NCI-H2227 treated with DMSO at 0.1 percent for 48 hours (cell line): ENCODE measurements at places on chromosomes 7 and 10.

GRCh38 chr7:48255046-48255445, 83.8 kb downstream of the ABCA13 start:
- no peak for DNase-seq

GRCh38 chr7:12066004-12066403, 145.1 kb upstream of the TMEM106B start:
- DNase-seq = no peak

GRCh38 chr10:60572511-60573194, 183.0 kb upstream of the ANK3 start:
- DNase-seq = peak; percentile 69

DNA sequence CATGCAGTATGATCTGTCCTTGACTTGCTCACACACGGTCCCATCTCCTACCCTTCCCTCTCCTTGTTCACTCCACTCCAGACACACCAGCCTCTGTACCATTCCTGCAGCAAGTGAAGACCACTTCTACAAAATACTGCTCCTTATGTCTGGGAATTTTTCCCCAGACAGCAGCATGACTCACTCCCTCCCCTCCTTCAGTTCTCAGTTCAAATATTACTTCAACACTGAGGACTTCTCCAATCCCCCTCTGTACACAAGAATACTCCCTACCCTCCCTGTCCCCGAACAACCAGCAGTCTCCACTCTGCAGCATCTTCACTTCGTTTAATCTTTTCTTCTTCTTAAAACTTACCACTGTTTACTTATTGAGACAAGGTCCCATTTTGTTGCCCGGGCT, 474.0 kb downstream of the GPAM start:
- no peak for DNase-seq

- no peak for DNase-seq
Observed at GRCh38 chr7:129993275-129993674, 40.5 kb upstream of the UBE2H start.

DNA sequence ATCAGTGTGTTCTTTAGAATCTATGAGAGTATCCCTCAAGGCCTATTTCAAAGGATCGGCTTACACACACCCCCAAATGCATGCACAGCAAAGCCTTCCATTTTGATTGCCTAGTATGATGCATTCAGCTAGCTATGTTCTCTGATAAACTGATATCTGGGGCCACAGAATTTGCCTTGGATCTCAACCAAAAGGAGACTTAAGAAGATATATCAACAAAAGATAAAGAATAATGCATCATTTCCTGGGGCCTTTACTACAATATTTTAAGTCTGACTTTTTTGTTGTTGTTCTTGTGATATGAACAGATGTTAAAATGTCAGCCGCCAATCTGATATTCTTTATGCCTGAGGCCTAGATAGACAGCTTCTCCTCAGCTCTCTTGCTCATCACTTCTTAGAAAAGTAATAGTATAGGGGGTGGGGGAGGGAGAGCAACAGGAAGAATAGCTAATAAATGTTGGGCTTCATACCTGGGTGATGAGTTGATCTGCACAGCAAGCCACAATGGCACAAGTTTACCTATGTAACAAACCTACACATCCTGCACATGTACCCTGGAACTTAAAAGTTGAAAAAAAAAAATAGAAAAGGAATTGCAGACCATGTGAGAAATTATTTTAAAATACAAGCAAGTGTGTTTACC, 792.9 kb upstream of the GHITM start:
- DNase-seq = no peak

DNA sequence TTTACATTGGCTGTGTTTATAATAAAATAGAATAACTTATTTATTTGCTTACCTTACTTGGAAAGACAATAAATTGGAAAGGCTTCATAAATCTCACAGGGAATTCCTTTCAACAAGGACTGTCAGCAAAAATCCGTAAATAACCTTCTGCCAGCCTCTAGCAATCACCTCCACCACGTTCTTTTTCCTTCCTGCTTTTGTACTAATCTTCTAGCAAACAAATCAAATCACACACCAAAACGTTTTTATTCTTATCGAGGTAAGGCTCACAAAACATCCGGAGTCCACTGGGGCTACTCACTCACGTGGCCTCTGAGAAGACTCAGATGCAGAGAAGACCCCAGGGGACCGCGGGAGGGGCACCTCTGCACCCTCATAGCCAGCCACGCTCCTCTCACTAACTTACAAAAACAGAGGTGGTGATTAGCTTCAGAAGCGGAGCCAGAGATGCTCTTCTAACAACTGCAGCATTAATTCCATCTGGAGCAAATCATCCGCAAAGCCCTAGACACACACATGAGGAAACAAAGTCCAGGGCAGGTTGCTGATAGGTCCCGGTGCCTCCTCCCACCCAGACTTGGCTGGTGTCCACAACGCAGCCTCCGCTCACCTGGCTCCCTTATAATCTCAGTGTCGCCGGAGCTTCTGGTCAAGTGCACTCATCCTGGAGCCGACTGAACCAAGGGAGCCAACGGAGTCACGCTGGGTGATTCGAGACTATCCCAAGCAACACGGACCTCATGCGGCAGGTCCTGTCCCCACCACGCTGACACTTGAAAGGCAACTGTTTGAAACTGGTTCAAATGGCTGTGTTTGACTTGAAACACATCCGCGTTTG, 22.5 kb downstream of the CTBP2 start:
- DNase-seq = no peak

DNA sequence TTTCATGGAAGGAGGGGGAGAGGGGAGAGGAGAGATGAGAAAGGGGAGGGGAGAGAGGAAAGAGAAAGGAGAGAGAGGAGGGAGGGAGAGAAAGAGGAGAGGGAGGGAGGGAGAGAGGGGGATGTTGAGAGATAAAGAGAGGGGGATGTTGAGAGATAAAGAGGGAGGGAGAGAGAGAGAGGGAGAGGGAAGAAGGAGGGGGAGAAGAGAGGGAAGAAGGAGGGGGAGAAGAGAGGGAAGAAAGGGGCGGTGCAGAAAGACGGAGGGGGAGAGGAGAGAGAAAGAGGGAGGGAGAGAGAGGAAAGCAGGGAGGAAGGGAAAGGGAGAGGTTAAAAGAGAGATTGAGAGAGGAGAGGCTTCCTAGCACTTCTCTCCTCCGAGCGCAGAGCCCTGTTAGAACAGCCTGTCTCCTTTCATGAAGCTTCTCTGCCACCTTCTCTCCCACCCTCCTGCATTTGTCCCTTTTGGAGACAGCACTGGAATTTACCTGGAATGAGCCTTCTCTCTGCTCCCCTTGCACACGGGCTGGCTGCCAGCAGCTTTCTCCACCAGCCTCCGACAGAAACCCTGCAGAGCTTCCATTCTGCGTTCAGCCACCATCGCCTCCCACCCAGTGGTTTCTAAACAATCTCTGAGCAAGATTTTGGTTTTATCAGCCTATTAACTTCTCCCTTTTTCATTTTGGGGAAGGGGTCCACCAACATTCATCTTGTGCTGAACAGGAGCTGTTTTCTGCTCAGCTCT, 74.0 kb upstream of the CARD11 start:
- DNase-seq = no peak

DNA sequence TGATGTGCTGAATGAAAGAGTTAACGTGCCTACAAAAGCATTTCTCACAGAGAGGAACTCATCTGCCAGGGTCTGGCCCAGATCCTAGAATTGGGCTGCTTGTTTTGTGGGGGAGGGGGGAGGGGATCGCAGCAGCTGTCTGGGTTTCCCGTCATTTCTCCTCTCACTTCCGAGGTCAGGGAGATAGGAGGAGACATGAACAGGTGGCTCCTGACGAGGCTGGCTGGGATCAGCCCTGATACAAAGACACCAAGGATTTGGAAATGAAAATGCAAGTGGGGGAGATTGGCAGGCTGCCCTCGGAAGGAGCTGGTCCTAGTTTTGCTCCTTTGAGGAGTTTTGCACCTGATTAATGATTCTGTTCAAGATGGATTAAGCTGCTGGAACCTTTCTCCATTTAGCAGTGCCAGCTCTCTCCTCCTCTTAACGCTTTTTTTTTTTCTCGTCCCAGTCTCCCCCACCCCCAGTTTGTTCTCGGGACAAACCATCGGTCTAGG, 86.8 kb upstream of the KMT2C start:
- DNase-seq = peak; percentile 22

DNA sequence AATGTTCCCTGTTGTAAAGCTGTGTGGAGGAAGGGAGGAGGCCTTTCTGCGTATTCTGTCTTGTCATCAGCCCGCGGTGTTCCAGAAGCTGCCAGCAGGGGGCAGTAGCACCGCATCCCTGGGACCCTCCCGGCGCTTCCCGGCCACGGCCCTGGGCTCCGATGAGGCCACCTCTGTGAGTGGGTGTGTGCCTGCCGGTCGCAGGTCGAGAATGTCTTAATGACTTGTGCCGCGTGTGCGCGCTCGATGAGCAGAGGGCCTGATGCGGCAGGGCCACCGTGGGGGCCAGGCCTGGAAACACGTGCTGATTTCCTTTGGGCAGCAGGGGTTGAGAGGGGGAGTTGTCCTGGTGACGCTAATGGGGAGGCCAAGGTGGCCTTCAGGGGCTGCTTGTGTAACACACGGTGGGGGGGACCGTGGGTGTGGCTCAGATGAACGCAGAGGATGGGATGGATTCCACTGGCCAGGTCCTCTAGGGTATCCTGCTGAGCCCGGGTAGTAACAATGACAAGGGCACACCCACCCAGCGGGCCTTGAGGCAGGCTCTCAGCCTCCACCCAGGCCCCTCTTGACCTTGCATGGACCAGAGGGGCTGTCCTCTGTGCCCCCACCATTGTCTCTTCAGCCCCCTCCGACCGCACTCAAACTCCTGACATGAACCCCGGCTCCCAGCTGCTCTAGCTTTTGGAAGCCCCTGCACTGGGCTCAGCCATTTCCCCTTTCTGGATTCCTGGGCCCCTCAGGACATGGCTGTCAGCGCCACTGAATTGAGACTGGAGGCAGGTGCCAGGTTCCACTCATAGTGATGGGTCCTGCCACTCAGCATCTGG, 135.9 kb upstream of the PODXL start:
- DNase-seq = peak; percentile 76

DNA sequence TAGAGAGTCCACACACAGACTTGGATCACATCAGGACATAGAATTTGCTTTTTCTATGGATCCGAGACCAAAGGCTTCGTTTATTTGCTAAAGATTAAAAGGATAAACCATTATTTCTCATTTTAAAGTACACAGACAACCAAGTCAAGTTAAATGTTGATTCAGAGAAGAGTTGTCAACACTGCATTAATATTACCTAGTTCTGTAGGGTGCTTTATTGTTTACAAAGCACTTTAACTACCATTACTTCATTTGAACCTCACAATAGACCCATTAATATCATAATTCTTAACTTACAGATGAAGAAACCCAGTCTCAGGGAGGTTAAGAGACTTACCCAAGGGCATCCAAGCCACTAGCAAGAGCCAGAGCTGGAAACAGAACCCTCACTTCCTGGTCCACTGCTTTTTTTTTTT, 43.2 kb upstream of the GSAP start:
- DNase-seq = no peak
